ENCODE measurements at places on chromosomes 4 and X.

DNA sequence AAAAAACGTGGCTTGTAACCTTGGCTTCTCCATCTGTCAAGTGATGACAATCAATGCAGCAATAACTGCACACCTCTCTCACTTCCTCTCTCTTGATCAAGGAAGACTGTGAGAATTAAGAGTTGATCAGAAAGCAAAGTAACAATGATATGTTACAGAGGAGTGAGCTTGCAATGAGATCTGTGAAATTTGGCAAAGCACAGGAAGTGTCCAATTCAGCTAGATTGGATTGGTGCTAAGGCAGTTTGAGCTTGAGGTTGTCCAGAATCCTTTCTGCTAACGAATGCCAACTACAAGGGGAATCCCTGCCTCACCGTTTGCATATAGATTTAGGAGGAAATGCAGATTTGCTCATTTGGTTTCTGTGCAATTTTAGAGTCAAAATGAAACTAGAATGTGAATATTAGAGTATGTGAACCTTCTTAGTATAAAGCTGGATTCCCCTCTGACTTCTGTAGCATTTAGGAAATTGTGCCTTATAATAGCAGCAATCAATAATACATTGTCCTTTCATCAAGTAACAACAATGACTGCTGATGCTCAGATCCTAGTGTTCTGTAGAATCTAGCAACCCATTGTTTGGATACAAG, 346.4 kb downstream of the PTTG2 start:
- no peak for DNase-seq

- DNase-seq, result no peak
Observed at GRCh38 chr4:41205854-41206460, 8.4 kb downstream of the APBB2 start.

DNA sequence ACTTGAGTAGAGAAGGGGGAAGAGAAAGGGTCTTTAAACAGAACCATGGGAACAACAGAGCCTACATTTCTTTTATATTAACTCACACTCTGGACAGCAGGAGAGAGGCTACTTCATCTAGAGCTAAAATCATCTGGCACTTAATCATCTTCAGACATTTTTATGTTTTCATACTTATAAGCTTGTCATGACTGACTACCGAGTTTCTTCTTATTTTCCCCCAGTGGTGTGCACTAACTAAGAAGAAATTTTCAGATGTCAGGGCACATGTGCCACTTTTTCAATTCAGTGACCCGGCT, 11.8 kb upstream of the RTL5 start:
- no peak for DNase-seq

- no peak for DNase-seq
Observed at GRCh38 chr4:6991249-6991648, 51.9 kb upstream of the TADA2B start.

DNA sequence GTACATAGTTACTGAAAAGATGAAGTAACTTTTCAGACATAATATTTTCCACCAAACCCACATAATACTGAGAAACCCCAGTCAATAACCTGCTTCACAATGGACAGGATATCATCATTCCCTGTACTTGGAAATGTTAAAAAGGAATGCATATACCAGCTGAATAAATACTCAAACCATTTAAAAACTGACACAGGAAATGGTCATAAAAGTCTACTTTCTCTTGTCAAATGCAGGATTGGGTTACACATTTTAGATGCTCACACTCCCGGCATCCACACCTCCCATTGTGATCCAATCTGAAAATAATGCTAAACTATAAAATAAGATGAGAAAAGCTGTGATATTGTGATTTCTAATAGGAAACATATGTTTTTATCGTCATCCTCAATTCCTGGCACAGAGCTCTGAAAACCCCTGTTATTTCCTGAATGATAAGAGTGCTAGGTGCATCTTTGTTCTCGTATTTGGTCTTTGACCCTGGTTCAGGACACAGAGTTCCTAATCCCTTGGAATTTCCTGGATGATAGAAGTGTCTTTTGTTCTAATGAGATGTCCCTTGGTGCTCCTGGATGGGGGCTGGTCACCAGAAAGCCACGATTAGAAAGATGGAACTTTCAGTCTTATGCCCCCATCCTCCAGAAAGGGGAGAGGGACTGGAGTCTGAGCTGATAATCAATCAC, 821.3 kb downstream of the TRIML1 start:
- DNase-seq, result no peak

GRCh38 chr4:107826421-107826980, 1.8 kb downstream of the SGMS2 start:
- DNase-seq, result no peak

GRCh38 chrX:136076942-136077341, 70.4 kb upstream of the FHL1 start:
- DNase-seq, result no peak

GRCh38 chr4:129342819-129343408, 247.0 kb downstream of the C4orf33 start:
- DNase-seq, result no peak
